ENCODE measurements at places on chromosomes 1 and 21.

DNA sequence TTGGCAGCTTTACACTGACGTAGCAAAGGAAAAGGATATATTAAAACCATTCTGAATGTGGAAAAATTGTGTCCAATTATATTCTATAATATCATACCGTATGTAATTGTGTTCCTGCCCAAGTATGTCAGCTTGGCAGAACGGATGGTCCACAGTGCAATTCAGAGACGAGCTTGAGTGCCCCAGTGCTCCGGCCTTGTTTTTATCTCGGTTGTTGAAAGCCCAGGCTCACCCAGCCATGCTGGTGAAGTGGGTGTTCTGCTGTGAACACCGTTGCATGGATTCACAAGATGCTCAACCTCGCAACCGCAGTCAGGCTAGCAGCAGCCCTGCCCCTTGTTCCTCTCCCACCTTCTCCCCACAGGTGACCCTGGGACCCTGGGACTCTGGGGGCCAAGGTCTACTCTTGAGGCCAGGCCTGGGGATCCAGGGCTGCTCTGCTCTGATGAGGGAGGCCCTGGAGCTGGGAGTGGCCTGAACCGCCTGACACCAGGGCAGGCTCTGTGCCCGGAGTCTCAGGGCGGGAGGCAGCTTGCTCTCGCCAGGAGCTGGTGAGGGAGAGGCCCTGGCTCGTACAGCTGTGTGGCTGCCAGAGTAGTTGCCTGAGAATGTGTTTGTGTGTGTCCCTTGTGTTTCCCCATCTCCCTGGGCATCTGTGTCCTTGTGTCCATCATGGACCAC lies 11.2 kb downstream of the PTPRF start:
- no peak for DNase-seq

DNA sequence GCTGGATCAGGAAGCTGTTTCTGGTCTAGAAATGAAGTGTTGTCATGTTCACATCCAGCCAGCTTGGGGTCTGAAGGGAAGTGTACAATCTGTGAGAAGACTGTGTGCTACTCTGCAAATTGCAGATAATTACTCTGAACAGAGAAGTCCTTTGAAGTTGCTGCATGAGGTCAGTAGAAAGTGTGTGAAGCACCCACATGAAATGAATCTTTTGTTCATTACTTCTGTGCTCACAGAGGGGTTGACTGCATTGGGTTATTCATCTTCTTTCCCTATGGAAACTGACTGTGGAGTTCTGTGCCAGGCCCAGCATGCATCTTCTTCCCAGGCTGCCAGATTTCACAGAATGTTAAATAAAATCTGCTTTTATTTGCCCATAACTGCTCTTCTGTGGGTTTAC lies 47.1 kb downstream of the CTH start:
- DNase-seq: no peak

DNA sequence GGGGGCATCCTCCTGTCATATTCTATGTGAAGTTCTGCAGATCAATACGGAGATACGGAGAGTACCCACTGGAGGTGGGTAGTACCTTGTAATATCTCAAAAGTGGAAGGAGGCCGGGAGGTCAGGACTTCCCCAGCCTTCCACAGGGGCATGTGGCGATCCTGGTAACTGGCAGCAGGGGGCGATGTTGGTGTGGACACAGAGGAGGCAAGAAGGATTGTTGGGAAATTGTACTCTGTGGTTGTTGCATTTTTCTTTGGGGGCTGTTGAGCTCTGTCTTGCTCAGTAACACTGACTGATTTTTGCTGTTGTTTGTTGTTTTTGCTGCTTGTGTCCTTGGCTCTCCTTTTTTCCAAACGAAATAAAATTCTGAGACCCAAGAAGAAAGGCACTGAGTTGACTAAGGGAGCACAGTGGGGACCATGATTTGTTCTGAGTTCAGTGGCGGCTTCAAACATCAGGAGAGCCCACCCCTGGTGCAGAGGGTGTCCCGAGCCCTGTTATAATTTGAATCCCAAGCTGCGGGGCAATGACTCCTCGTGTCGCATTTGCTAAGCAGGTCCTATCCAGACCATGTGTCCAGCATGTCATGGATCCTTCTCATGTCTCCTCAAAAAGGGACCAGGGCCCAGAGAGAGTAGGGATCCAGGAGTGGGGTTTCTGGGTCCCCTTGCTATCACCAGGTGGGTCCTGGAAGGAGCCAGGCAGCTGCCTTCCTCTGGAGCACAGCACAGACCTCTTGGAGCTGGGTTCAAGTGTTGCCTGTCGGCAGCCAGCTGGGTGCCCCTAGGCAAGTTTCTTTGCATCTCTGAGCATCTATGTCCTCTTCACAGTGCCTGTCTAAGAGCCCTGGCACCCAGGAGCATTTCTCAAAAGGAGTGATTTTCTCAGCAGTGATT lies 22.8 kb downstream of the LHX4 start:
- DNase-seq: peak; percentile 39

DNA sequence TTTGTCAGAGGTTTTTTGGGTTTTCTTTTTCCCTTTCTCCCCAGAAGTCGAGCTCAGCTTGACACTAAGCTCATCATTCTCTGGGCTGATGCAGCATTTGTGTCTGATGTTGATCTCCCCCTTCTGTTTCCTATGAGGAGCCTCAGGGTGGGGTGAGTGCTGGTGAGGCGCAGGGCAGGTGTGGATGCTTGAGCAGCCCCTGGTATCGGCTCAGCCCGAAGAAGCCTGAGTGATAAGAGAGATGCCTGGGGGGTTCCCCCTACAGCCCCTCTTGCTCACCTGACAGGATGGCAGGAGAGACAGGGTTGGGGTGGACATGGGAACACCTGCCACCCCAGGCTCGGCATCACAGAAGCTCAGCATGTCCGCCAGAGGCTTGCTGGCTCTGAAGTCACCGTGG lies 239.0 kb downstream of the RHOU start:
- DNase-seq: no peak

DNA sequence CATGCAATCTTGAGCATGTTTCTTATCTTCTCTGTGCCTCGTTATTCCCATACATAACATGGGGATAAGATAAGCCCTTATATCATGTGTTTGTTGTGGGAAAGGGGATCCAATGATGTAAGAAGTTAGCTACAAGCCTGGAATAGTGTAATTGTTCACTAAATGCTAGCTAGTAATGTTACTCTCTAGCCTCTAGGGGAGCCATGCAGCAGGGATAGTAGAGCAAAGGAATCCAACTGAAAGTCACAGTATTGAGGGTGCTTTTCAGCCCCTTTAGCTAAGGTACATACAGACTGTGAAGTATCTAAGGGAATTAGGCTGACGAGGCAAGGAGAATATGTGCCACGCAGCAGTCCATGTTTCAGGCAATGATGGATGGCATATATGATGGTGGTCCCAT lies 46.9 kb downstream of the IL23R start:
- DNase-seq: no peak

DNA sequence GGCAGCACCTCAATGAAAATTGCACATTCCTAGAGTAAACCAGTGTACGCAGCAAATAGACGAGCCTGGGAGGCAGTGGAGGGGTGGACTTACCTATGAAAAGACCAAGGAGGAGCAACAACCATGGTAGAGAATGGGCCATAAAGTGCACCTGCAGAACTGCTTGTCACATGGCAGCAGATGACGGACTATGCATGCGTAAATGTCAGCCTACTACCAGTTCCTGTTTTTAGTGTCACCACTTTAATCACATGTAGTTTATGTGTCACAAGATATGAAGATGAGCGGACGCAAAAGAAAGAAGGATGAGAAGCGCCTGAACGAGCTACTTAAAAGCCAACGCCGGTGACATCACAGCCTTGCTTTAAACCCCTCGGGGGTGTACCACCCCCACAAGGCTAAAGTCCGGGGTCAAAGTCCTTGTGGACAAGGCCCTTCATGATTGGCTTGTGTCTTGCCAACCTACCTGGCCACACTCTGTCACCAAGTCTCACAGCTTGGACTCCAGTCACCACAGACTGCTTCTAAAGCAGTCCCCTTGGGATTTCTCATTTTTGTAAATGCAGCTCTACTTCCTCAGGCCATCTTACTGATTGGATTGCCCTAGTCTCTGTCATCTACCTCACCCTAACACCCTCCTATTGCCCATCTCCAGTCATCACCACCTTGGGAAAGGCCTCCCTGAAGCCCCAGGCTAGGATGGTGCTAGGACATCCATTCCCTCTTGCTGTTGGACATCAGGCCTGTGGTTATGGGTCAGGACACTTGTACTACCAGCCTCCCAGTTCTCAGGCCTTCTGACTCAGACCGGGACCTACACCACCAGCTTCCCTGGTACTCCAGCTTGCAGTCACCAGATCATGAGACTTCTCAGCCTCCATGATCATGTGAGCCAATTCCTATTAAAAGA lies 6.0 kb upstream of the LY9 start:
- no peak for DNase-seq

DNA sequence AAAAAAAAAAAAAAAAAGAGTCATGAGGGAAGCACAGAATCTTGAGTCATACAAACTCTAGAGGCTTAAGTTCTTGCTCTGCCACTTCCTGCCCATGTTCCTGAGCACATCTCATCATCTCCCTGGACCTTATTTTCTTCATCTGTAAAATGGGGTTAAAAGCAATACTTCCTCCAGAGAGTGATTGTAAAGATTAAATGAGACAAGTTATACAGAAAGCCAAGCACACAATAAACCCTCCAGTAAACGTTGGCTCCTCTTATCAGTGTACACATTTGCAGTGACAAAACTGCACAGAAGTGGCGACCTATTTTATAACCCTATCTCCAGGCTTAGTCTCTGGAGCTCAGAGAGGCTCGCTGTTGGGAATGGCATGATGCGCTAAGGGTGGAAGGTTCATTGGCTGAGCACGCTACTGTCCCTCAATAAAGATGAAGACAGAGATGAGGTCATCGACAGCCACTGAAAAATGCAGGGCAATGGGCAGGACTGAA lies 82.1 kb downstream of the RRAGC start:
- DNase-seq: no peak

GRCh38 chr21:43851593-43851992 lies 13.4 kb upstream of the AGPAT3 start:
- DNase-seq: no peak
